Activated CD4-positive, alpha-beta T cell treated with anti-CD3 and anti-CD28 coated beads, Interleukin-2, amount 10 ng/mL, durations not matched to agents 24 days and 14 days (primary cell): ENCODE measurements at places on chromosomes 7 and 10. TPM values are rescaled to one million over a fixed set of nuclear protein-coding genes. Genes with fewer than 3 reads are reported as not detected.

GRCh38 chr7:3057066-3057420 is 13.4 kb upstream of the CARD11 start:
- DNase-seq = no peak

TMEM229A gene
- not detected in 2 replicates for total RNA-seq

DNA sequence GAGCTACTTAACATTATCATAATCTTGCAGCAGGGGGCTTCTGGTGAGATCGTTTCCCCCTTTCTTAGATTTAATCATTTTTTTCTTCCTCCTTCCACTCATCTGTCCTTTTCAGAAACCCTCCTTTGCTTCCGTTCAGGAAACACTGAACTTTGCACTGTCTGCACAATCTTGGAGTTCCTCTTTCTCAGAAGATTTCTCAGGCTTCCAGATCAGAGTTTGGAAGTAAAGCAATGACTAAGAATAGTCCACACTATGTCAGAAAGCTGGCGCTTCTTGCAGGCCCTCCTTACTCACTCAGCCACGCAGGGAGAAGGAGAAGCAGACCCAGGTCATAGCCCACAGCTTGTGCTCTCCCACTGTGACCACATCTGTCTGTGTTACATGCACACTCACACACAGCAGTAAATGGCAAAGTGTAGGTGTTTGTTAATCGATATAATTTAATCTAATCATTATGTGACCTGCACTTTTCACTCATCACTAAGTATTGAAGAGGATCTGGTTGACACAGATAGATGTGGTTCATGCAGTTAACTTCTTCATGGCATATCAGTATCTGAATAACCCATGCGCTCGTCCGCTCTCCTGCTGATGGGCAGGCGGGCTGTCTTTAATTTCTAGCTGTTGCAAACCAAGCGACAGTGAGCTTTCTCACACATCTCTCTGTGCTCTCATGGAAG is 30.2 kb downstream of the ALOX5 start:
- DNase-seq = no peak

- DNase-seq = no peak
Measured at GRCh38 chr7:34839645-34840044, 181.6 kb downstream of the NPSR1 start.

ZNF239 gene
- 2.5 TPM in 2 replicates for total RNA-seq

GRCh38 chr7:46494441-46494840 is 573.4 kb upstream of the IGFBP3 start:
- no peak for DNase-seq

DNA sequence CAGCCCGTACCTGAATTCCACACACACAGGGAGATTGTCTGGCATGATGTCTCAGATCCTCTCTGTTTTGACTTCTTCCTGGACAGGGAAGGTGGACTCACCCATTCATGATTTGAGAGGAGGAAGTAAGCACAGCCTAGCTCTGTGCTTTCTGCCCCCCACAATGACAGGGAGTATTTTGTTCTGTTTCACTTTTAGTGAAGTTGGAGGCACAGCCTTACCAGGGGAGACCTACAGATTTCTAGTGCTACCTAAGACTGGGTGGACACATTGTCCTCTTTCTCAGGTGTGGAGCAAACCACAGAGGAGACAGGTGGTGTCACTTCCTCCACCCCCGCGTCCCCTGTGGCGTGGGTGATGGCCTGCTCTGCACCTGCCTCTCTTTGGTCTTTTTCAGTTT is 408.6 kb upstream of the PFKP start:
- DNase-seq = peak; percentile 42
